SK-N-SH (cell line): ENCODE measurements at places on chromosomes 11 and 22.

DNA sequence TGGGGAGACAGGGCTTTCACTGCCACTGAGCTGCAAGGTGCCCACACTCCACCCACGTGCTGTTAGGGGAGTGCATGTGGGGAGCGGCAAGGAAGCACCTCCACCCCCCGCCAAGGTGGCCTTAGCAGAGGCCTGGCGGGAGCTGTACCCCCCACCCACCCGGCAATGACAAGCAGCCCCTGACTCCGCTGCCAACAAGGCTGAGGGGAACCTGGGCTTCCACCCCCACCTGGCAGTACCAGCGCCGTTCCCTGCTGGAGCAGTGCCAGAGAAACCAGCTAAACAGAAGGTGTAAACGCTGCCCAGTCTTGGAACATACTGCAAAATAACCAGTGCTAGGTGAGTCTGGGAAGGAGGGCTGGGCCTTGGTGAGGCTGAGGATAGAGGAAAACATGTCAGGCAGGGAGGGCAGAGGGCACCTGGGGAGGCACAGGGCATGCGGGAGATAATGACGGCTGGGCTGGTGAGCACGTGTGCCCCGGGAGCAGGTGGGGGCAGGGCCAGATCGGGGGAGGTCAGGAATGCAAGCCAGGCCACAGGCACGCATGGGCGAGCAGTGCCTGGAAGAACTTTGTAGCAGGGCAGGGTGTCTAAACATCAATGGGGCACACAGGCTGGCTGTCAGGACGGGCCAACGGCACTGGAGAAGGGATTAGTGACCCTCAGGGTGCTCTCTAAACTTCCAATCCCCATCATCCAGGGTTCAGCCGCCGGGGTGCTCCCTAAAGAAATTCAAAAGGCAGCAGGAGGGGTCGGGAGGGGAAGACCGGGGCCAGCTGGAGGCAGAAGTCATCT is 6.6 kb downstream of the CERK start:
- DNase-seq = peak; percentile 50

DNA sequence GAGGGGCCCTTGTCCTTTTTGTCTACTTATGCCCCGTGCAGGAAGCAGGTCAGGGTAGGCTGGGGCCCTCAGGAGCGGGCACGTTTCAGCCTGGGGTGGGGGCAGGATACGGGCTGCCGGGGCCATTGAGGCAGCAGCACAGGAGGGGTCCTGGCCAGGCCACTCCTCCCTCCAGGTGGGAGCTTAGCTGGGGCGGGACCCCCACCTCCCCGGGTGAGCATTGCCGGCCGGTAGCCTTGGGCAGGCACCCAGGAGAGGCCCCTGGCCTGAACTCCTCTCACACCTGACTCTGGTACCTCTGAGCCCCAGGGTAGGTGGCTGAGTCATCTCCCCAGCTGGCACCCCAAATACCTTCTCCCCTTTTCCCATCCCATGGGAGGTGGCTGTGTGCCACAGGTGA is 5.0 kb upstream of the MUC6 start:
- no peak for DNase-seq

DNA sequence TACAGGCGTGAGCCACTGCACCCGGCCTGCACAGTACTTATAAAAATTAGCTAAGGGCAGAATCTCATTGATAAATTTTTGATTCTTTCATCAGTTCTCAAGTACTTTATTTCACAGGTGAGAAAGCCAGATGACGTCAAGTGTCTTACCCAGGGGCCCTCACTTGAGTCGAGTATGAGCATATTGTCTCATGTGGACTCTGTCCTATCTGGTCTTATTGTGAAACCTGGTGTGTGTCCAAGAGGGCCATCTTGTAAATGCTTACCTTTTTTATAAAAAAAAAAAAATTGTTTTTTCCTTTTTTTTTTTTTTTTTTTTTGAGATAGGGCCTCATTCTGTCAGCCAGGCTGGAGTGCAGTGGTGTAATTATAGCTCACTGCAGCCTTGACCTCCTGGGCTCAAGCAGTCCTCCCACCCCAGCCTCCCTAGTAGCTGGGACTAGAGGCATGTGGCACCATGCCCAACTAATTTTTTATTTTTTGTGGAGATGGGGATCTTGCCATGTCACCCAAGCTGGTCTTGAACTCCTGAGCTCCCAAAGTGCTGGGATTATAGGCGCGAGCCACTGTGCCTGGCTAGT is 6.0 kb downstream of the ACO2 start:
- DNase-seq = no peak

DNA sequence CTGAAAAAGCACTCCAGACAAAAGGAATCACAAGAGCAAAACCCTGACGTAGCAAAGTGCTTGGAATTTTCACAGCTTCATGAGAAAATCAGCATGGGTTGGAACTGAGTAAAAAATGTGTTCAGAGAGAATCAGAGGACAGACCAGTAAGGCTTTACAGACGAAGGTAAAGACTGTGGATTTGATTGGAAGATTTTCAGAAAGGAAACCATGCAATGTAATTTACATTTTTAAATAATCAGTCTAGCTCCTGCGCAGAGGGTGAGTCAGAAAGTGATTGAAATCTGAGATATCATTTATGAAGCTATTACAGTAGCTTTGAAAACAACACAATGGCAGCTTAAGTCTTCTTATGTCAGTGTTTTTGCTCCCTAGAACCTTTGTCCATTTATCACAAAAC is 1122.3 kb downstream of the LRRC4C start:
- DNase-seq = no peak

- DNase-seq = peak; percentile 46
Measured at GRCh38 chr22:41799486-41800347, 762 bp upstream of the CCDC134 start.

GRCh38 chr11:115238086-115238485 is 266.1 kb downstream of the CADM1 start:
- no peak for DNase-seq

DNA sequence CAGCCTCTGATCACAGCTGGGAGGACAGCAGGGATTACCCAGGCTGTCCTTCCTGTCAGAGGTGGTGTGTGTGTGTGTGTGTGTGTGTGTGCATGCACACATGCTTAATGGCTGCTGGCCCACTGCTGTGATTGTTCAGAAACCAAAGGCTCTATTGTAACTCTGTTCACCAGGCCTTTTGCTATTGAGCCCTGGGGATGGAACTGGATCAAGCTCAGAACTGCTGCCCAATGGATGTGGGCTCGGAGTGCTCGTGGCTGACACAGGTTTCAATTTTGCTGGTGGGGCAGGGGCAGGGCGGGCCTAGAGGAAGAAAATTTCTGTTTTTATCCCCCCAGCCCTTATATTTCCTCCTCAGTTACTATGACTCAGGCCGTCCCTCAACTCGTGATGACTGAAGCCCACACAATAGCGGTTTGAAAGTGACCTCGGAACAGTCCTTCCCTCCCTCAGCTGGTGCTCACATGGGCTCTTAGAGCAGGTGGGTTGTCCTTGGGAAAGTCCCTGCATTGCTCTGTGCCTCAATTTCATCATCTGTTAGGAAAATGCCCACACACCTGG is 359.3 kb downstream of the TENM4 start:
- no peak for DNase-seq

- no peak for DNase-seq
Measured at GRCh38 chr22:45183974-45184373, 20.2 kb downstream of the NUP50 start.

GRCh38 chr11:83477772-83478171 is 191.6 kb upstream of the CCDC90B start:
- DNase-seq = no peak

GRCh38 chr11:72209101-72209500 is 7.5 kb upstream of the FOLR2 start:
- DNase-seq = no peak

GRCh38 chr11:64935359-64936081 is at the start of gene GPHA2:
TSS of gene GPHA2 (minus strand) at chr11:64935893. CDS start at chr11:64935460, 433 bp downstream.
- DNase-seq = no peak

GRCh38 chr22:45629469-45630089 is 42.1 kb upstream of the ATXN10 start:
- peak; percentile 64 for DNase-seq

- no peak for DNase-seq
Measured at GRCh38 chr11:112649856-112650255, 311.4 kb upstream of the NCAM1 start.

- DNase-seq = no peak
Measured at GRCh38 chr22:37709445-37709765, 12.6 kb downstream of the TRIOBP start.
